ENCODE measurements at places on chromosomes 16 and 17.

GRCh38 chr17:47718634-47719405, 14.2 kb upstream of the TBX21 start:
- no peak for DNase-seq

DNA sequence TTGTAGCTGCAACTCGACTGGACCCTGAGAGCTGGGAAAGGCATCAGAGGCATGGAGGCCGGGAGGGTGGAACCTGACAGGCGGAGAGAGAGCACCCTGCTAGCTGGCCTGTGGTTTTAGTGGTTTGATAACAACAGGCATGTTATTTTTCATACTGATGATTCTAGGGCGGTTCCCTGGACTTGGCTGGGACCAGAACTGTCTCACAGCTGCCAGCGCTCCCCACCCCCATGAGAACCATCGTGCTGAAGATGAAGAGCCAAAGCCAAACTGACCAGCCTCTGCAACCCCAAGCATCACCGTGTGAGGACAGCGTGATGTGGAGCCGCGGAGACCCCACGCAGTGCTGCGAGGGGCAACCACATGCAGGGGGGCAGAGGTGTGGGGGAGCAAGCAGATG, 28.5 kb downstream of the MXRA7 start:
- no peak for DNase-seq

GRCh38 chr16:19741354-19741753, 23.3 kb downstream of the IQCK start:
- DNase-seq: no peak

DNA sequence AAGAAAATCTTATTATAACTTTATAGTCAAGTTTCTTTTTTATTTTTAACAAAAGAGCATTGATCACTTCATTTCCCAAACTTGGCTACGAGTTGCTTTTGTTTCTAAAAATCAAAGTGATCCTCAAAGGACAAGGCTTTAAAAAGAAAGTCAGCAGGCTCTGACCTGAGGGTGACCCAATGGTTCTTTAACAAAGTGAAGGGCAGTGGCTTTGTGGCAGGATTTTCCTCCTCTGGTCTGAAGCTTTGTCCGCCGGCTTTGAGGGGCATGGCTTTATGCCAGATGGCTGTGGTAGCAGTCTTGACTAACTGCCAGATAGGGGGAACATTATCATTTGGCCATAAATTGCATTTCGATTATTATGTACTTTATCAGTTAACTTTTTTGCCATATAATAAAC, 28.5 kb downstream of the IQCK start:
- DNase-seq: no peak

DNA sequence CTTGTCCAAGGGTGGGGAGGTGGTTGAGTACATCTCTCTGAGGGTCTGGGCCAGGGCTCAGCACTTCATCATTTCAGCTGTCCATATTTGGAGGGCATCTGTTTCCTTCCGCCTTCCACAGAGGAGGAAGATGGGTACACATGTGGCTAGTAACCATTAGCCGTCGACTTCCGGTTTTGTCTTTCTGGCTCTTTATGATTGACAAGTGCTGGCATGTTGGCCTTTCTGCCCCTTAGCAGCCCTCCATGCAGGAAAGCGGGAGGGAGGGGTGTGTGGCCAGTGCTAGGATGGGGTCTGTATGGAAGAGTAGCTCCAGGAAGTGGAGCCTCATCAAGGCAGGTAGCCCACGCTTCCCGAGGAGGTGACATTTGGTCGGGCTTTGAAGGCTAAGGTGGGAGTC, 69.6 kb downstream of the RAI1 start:
- no peak for DNase-seq

DNA sequence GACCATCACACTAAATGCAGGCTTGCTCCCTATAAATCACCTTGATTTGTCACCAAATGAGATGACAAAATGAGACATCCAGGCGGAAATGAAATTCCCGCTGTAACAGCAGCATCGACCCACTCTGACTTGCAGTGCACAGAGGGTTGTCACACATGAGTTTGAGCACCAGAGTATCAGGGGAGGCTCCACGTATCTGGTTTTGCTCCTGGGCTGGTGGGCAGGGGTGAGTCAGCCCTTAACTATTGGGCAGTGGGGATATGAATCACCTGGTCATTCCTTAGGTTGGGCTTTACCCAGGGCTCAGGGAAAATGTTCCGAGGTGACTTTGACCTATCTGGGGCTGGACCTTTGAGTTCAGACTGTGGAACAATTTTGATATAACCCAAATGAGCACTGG, 245.2 kb upstream of the CCL2 start:
- no peak for DNase-seq

DNA sequence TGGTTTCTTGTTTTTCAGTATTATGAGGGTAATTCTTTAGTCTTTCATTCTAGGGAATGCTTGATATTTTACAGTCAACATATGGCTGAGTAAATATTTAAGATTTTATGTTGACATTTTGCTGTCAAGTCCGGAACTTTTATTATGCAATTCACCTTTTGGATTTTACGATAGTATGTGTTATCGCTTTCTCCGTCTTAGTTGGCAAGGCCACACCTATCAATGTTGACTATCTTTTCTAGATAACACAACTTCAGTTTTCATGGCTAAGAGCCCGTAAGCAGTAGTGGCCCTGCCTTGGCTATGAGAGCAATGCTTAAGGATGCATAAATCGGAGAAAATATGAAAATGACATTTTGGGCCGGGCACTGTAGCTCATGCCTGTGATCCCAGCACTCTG, 39.5 kb upstream of the CDH13 start:
- DNase-seq: no peak

GRCh38 chr16:24577167-24577566, 37.8 kb downstream of the RBBP6 start:
- DNase-seq: no peak

- DNase-seq: no peak
Observed at GRCh38 chr16:88713568-88714419, 7.5 kb downstream of the CTU2 start.

DNA sequence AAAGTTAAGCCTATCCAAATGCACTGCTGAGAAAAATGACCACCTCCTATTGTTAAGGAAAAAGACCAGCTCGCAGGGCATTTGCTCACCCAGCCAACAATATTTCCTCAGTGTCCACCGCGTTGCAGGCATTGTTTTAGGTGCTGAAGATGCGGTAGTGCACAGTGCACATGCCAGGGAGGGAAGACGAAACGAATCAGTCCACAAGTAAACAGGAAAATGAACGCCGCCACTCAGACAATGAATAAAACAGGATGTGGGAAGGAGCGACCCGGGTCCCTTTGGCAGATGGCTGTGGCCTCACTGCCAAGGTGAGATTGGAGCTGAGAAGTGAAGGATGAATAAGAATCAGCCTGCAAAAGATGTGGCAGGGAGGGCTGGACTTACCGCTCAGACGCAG, 249.2 kb downstream of the FOXL1 start:
- no peak for DNase-seq

- no peak for DNase-seq
Observed at GRCh38 chr16:69607674-69608073, 41.9 kb downstream of the NFAT5 start.

- DNase-seq: no peak
Observed at GRCh38 chr17:81009136-81009535, 17.5 kb downstream of the CHMP6 start.

DNA sequence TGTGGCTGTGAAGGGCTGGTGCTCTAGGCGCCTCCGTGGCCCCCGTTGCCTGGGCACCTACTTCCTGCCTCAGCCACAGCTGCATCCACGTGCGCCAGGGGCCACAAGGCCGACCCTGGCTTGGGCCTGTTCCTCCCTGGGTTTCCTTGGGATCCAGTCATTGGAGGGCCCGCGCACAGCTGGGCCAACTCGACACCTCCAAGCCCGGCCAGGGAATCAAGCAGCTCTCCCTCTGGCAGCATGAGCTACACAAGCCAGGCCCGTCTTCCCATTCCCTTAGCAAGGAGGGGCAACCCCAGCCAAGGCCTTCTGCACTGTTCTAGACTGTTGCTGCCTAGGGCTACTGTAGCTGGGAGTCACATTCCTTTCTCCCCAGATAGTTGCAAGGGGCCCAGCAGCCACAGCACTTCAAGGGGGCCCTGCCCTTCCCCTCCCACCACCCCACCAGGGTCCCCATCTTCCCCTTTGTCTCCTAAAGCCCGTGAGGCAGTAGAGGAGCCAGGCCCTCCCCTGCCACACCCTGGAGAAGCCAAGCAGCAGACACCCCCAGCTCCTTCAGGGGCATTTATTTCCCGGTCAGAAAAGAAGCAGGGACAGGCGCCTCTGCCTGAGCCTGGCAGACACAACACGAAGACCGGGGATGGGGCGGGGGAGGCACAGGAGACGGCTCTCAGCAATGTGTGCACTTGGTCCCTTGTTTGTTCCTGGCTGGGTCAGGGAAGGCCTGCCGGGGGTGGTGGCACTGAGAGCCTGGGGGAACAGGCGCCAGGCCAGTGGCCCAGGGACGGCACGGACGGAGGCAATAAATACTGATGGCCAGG, 3.8 kb downstream of the ARHGDIA start:
- peak; percentile 47 for DNase-seq

DNA sequence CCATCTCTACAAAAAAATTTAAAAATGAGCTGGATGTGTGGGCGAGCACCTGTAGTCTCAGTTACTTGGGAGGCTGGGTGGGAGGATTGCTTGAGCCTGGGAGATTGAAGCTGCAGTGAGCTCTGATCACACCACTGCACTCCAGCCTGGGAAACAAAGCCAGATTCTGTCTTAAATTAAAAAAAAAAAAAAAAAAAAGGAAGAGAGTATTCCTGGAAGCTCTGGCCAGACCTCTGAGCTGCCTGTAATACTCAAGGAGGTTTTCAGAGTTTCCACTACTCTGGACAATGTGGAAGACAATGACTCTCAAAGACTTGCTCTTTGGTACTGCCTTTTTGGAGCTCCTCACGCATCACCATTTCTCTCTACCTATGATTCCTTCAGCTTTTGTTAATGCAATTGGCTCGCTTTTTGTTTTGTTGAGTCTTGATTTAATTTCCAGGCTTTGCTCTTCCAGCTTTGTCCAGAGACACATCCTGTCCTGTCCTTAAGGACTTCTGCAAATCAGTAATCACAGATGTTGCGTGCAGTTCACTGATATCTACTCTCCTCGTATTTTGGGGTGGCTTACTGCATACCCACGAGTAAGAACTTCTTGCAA, 10.8 kb downstream of the CHD9 start:
- no peak for DNase-seq

DNA sequence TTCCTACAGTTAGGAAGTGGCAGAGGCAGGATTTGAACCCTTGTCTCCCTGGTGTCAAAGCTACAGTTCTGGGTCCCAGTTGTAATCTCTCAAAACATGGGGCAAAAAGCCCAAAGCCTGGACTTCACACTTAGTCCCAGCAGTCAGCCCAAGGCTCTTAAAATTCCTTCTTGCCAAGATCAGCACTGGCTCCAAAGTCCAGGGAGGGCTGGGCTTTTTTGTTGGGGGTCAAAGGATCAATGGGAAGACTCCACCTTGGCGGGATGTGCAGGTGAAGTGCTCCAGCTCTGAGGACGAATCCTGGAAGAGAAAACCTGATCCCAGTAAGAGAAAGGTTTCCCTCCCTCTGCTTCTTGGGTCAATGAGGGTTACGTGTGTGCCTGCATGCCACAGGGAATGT, 195.5 kb downstream of the HAPSTR1 start:
- no peak for DNase-seq

DNA sequence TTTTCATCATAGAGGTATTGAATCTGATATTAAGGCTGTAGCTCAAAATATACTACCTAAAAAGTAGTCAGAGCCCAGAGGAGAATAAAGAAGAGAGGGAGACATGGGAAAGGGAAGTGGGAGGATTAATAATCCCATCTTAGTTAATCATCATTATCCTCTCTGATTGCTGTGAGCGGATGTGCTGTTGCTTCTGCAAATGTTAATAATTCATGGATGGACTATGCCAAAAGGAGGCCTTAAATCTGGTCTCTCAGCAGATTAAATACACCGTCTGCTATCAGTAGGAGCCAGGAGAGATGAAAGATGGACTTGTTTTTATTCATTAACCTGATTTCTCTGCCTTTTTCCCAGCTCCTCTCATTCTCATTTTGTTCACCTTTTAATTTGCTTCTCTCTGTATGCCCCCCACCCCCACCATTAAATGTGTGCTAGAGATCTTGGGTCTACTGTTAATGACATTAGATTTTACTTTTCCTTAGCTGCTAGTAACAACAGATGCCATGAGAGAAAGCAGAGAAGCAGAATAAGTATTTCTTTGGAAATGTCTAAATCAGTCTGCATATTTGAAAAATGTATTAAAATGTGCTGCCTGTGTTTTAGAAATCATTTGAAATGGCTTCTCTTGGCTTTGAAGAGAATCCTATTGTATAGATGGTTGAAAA, 44.2 kb downstream of the NUP93 start:
- no peak for DNase-seq

- DNase-seq: no peak
Observed at GRCh38 chr17:81483862-81484194, 28.8 kb downstream of the ACTG1 start.

- DNase-seq: no peak
Observed at GRCh38 chr17:37147301-37147812, 198.6 kb downstream of the AATF start.

GRCh38 chr16:69888005-69888590, 63.0 kb upstream of the CLEC18A start:
- DNase-seq: no peak

DNA sequence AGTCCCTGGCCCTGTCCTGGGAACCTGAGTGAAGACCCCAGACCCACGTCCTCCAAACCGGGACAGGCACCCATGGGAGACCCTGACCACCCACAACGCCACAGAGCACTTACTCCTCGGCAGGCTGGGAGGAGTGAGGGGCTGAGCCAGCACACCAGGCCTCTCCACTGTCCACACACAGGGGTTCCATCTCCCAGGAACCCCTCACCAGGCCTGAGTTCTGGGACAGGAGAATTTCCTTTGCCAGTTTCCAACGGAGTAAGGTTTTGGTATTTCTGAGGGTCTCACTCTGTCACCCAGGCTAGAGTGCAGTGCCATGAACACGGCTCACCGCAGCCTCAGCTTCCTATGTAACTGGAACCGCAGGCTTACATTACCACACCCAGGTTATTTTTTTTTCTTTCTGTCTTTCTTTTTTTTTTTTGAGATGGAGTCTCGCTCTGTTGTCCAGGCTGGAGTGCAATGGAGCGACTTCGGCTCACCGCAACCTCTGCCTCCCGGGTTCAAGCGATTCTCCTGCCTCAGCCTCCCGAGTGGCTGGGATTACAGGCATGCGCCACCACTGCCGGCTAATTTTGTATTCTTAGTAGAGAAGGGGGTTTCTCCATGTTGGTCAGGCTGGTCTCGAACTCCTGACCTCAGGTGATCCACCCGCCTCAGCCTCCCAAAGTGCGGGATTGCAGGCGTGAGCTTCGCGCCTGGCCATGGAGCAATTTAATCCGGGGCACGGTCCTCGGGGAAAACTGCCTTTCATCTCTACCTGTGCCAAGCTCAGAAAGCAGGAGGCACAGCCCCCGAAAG, 1.6 kb downstream of the PGAP6 start:
- no peak for DNase-seq

GRCh38 chr17:4960279-4960922, 7.2 kb downstream of the SPAG7 start:
- DNase-seq: no peak

- no peak for DNase-seq
Observed at GRCh38 chr16:85249418-85250146, 137.3 kb upstream of the CIBAR2 start.

DNA sequence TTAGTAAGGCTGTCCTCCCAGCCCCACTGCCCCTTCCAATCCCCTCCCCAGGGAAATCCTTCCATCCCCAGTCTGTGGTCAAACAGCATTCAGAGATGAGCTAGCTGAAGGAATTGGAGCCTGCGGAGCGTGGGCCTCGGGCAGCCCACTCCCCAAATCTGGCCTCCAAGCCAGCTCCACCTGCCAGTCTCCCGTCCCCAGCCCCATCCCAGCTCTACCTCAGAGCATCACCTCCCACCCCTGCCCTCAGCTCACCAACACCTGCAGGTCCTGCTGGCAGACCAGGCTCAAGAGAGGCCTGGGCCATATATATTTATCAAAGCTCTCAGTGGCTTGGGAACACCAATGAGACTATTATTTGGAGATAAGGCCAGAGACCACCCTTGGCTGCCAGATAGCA, 5.2 kb upstream of the SPPL2C start:
- no peak for DNase-seq

Measured in SW 1271 (cell line).